ENCODE measurements at places on chromosomes 5 and 9.

DNA sequence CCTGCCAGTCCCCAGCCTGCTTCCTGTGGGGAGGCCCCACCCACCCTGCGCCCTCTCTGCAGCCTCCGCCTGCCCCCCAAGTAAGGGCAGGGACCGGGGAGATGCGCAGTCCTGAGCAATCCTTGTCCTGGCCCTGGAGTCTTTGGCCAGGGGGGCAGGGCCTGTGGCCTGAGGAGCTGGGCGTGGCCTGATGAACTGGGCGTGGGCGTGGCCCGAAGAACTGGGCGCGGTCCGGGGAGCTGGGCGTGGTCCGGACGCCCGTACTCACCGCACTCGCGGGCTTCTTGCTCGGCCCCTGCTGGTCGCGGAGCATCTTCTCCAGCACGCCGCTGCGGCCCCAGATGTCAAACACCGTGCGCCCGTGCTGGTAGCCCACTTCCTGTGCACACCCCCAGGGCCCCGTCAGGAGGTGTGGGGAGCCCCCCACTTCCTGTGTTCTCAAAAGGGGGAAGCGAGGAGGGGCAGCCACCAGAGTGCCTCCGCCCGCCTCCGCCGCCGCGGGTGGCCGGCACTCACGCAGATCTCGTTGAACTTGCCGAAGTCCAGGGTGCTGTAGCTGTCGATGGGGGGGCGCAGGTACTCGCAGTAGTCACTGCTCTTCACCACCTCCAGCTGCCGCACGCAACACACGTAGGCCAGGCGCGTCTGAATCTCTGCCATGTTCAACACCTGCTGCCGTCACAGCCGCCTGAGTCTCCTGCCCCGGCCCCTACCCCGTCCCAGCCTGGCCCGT is 2.7 kb upstream of the NSMF start:
- peak; percentile 93 for DNase-seq

DNA sequence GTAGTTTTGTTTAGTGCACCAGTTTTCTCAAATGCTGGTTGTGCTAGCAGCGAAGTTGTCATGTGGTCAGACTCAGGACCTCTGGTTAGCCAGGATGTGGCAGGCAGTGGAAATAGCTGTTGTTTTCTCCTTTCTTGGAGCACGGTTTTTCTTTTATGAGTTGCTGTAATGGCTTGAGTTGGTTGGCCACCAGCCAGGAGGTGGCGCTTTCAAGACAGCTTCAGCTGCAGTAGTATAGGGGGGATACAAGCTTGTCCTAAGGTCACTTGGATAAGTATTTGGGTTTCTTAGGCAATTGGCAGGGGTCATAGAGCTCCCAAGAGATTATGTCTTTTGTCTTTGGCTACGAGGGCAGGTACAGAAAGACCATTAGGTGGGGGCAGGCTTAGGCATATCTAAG is 274.2 kb upstream of the TARS1 start:
- DNase-seq: no peak

DNA sequence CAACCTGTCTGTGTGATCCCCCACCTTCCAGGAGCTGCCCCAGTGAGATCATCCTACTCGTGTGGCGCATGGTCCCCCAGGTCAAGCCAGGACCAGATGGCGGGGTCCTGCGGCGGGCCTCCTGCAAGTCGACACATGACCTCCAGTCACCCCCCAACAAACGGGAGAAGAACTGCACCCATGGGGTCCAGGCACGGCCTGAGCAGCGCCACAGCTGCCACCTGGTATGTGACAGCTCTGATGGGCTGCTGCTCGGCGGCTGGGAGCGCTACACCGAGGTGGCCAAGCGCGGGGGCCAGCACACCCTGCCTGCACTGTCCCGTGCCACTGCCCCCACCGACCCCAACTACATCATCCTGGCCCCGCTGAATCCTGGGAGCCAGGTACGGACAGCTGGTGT is 43.7 kb downstream of the RGS3 start:
- DNase-seq: no peak

GRCh38 chr9:108837530-108837929 is 18.3 kb downstream of the ACTL7B start:
- no peak for DNase-seq

DNA sequence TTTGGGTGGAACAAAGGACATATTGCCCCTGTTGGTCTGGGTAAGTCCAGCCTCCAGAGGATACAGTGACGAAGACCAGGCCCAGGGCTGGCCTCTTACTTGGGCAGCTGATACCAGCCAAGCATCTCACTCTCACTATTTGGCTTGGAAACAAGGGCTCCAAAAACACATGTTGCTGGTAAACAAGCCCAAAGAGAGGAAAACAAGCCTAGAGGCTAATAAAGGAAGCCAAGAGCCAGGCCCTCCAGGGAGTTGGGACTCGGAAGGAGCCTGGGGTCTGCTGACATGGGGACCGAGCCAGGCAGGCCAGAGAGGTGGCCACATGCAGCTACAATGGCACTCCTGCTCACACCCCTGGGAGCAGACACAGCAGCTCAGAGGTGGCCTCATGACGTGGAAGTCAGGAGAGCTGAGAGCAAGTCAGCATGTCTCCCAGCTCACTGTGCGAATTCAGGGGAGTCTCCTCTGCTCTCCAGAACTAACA is 5.7 kb downstream of the SPARC start:
- no peak for DNase-seq

- no peak for DNase-seq
Measured at GRCh38 chr9:12817702-12818101, 42.9 kb downstream of the LURAP1L start.

DNA sequence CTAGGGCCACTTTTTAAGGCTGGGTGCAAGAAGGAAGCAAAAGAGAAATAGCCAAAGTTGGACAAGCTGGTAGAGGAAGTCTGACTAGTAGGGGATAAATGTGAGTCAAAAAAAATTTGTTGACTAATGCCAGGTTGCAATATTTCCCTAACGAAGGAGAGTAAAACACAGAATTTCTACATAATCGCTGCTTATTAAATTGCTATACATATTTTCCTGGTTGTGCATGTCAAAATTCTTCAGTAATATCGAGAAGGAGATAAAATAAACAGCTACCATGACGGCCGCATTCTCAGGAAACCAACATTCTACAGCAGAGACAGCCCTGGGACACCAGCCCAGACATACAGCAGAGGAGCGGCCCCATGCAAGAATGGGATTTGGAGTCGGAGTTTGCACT is 148.3 kb downstream of the ESM1 start:
- DNase-seq: no peak

GRCh38 chr9:27427272-27427643 is 96.8 kb upstream of the IFNK start:
- no peak for DNase-seq

- no peak for DNase-seq
Measured at GRCh38 chr9:69122549-69123141, 51.4 kb upstream of the TJP2 start.

- DNase-seq: peak; percentile 53
Measured at GRCh38 chr9:133103183-133103986, 17.7 kb downstream of the RALGDS start.

DNA sequence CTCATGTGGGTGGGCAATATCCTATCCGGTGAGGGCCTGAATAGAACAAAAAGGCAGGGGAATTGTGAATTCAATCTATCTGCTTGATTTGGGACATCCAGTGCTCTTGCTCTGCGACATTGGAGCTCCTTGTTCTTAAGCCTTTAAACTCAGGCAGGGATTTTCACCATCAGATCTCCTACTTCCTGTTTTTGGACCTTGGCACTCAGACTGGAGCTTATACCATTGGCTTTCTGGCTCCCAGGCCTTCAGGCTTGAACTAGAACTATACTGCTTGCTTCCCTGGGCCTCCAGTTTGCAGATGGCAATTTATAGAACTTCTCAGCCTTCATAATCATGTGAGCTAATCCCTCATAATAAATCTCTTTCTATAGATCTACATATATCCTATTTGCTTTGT is 134.3 kb upstream of the CLINT1 start:
- no peak for DNase-seq

DNA sequence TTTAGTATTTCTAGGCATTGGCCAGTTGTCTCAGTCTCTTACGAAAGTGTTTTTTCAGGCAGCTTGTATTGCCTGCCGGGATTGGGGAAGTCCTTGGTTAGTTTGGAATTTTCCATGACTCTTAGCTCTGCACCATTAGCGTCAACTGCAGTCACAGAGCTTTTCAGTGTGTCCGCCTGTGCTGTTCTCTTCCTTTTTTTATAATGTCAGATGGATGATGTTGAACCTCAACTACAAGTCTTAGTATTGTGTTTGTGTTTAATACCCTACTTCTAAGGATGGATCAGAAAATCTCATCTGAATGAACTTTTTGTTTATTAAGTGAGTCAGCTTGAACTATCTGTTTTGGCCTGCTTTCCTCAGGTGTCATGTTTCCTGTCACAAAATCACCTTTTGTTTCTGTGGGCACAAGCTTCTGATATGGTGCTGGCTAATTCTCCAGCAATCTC is 33.1 kb downstream of the ATP6V0E1 start:
- DNase-seq: no peak

GRCh38 chr5:159657298-159657697 is 259.0 kb upstream of the ADRA1B start:
- no peak for DNase-seq

GRCh38 chr5:15441433-15442192 is 58.4 kb upstream of the FBXL7 start:
- DNase-seq: no peak

GRCh38 chr5:6446042-6446441 is 2.6 kb upstream of the UBE2QL1 start:
- DNase-seq: no peak

DNA sequence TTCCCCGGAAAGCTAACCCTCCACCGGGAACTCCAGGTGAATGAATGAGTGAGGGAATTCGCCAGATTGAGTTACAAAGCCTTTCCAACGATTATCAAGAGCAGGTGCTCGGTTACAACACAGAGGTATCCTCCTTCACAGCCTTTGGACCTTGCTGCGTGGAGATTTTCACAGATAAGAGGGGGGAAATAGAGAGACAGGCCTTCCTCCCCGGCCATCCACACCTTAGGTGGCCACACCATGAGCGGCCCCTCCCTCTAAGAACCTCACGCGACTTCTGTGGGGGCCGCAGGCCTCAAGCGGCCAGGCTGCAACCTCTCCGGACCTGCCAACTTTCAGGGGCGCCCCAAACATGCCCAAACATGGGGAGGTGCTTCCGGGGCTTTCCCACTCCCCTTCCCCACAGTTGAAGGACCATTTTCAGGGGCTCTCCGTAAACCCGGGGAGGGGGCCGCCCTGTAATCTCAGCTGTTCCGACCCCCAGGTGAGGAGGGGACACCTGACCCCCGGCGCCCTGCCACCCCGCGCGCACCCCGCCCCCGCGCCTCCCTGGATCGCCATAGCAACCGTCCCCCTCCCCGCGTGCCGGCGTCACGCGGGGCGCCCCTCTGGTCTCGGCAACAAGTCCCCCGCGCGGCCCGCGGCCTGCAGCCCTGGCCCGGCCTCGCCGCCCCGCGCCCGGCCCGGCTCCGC is 603 bp downstream of the DENND1A start:
- peak; percentile 7 for DNase-seq

DNA sequence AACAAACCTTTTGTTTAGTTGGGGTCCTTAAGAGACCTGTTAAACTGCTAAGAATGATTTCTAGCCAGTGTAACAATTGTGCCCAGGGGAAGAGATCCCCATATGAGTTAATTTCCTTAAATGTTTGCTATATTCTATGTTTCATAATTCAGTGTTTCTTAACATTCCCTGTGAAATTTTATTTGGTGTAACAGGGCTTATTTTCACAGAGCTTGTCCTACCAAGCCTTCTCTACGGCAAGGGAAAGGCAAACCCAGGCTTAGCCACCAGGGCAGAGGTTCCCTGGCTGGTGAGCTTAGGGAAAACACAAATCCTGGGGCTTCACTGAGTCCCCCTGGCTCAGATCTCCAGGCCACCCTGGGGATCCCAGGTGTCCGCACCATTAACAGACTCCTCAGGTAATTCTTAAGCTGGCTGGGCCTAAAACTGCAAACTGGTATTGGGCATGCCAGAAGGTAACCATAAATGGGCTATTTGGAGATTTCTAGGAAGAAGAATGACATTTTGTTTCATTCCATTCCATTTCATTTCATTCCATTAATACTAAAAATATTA is 17.0 kb upstream of the LCP2 start:
- no peak for DNase-seq

GRCh38 chr5:435961-436640 is 6.9 kb upstream of the EXOC3 start:
- no peak for DNase-seq

DNA sequence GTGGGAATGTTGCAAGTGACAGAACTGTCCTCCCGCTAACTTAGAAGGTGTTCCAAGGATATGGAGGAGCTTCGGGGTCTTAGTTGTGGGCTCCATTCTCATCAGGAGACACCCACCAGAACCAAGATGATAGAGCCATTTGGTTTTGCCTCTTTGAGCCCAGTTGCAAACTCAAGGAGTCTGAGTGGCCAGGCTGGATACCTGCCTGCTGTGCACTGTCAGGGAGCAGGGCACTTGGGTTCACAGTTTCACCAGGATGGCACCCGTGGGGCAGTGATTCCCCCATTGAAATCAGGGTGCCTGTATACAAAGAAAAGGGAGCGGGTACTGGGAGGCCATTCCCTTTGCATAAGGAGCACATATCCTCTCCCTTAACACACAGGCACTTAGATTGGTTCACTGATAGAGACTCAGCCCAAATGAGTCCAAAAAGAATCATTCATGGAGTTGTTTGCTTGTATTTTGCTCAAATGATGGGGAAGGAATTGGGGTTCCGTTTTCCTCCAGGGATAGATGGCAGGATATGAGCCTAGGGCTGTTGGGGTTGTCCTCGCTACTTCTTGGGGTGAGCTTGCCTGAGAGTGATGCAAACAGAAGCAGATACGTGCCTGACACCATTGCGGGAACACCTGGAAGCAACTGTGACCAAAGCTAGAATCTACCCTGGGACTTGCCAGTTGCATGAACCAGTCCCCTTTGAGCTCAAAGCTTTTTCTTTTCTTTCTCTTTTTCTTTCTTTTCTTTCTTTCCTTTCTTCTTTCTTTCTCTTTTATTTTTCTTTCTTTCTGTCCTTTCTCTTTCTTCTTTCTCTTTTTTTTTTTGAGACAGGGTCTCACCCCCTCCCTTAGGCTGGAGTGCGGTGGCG is 1.3 kb upstream of the PRR7 start:
- DNase-seq: no peak

DNA sequence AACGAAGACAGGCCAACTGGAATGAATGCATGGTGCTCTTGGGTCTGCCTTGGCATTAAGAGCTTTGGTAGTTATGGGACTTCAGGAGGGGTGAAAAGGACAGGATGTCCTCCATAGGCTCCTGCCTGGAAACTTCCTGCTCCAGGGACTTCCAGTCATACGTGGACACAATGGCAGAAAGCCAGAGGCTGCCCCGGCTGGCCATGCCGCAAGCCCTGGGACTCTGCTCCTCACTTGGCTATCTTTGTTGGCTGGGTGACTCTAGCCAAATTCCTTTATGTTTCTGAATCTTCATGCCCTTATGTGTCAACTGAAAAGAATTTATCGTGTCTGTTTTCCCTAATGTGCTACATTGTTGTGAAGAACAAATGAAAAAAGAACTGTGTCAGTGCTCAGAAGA is 136.9 kb downstream of the SIL1 start:
- no peak for DNase-seq

Data from activated gamma-delta T cell treated with Interleukin-2 at 50 U/mL for 16 hours (primary cell).